Ascending aorta (tissue), 2 donors: ENCODE measurements at places on chromosomes 6 and 20.

- DNase-seq: no peak
These were observed 18.9 kb upstream of the RPL7L1 start for GRCh38 chr6:42860481-42860880.

DNA sequence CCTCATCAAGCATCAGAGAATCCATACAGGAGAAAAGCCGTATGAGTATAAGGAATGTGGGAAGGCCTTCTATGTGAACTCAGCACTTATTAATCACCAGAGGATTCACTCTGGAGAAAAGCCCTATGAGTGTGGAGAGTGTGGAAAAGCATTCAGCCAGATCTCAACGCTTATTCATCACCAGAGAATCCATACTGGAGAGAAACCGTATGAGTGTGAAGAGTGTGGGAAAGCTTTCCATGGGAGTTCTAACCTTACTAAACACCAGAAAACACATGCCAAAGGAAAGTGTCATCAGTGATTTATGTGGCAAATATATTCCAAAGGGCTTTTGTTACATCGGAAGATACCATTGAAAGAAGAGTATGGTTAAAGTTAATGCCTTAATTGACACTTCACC lies 25.4 kb downstream of the ZKSCAN8 start:
- no peak for DNase-seq

GRCh38 chr6:3843379-3844096 lies 5.6 kb upstream of the FAM50B start:
- DNase-seq: no peak

DNA sequence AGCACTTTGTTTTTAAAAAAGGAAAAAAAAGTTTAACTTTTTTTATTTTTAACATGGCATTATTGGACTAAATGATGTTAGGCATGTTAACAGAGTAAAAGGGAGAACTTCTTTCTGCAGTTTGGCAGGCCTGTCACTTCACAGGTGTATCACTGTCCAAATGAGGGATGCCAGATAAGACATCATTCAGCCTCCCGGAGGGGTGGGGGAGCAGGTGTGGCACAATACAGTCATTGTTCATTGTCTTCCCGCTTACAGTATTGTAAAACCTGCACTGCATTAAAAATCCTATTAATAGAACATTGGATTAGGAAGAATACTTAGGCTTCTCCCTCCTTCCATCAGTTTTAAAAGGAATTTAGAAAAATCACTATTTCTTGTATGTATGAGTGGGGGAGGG lies 80.7 kb downstream of the CARMIL1 start:
- DNase-seq: no peak

- DNase-seq: no peak
These were observed 25.5 kb downstream of the ARHGAP40 start for GRCh38 chr20:38626921-38627659.
